Mammary microvascular endothelial cell (primary cell): ENCODE measurements at places on chromosomes 6 and 20. TPM values are rescaled to one million over a fixed set of nuclear protein-coding genes. Genes with fewer than 3 reads are reported as not detected.

The RGS19 gene
- total RNA-seq, result 20.3 and 29.3 TPM in 2 replicates

The VNN1 gene
- total RNA-seq, result 0.20 and 0.69 TPM in 2 replicates

The SNAP91 gene
- 0.15 TPM in 1 of 2 replicates, not detected in the other for total RNA-seq

The XKR7 gene
- not detected in 2 replicates for total RNA-seq

The ME1 gene
- 14.6 and 15.5 TPM in 2 replicates for total RNA-seq

The SH3BGRL2 gene
- 23.8 and 27.3 TPM in 2 replicates for total RNA-seq

The LY6G6D gene
- total RNA-seq, result not detected in 2 replicates

The FOXQ1 gene
- not detected in 2 replicates for total RNA-seq

The LY6G6F gene
- not detected in 2 replicates for total RNA-seq

The KCTD20 gene
- total RNA-seq, result 68.0 and 74.6 TPM in 2 replicates

The IL20RA gene
- 0.15 TPM in 1 of 2 replicates, not detected in the other for total RNA-seq

The PRRT1 gene
- total RNA-seq, result not detected in 2 replicates

The SLC4A11 gene
- total RNA-seq, result 3.1 TPM in 2 replicates

The PPP1R3G gene
- 0.33 and 0.49 TPM in 2 replicates for total RNA-seq

The SCGN gene
- not detected in 2 replicates for total RNA-seq

The FAM209B gene
- total RNA-seq, result not detected in 2 replicates

The BNIP5 gene
- total RNA-seq, result not detected in 2 replicates

The ZNF335 gene
- 12.1 TPM in 2 replicates for total RNA-seq

The MED23 gene
- total RNA-seq, result 18.2 and 20.4 TPM in 2 replicates

The LY86 gene
- total RNA-seq, result not detected in 2 replicates
